ENCODE measurements at places on chromosomes 4 and X. TPM values are rescaled to one million over a fixed set of nuclear protein-coding genes. Genes with fewer than 3 reads are reported as not detected.

KLKB1 gene
- 0.84 TPM for total RNA-seq

UGT2B17 gene
- total RNA-seq, result not detected

KCTD8 gene
- 1.3 TPM for total RNA-seq

TREX2 gene
- 1.4 TPM for total RNA-seq

NAA11 gene
- not detected for total RNA-seq

GRCh38 chr4:41148292-41148691 is 66.0 kb downstream of the APBB2 start:
- no peak for DNase-seq

GRCh38 chr4:105181259-105181658 is 34.6 kb downstream of the TET2 start:
- DNase-seq, result no peak

DNA sequence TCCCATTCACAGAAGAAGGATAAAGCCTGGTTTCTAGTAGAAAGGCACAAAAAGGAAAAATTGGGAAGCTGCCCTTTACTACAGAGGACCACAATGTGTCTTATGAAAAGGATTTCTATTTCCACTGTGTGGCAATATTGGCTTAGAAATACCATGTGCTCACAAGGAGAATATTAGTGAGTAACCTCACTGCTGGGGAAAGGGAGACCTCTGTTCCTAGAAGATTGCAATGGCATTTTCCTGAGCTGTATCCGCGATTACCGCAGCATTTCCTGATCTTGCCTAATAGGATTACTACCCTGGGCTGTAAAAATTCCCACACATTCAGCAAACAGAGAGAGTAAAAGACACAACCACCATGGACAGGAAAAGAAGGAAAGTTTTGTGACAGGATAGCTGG is 308.8 kb upstream of the TECRL start:
- no peak for DNase-seq

DNA sequence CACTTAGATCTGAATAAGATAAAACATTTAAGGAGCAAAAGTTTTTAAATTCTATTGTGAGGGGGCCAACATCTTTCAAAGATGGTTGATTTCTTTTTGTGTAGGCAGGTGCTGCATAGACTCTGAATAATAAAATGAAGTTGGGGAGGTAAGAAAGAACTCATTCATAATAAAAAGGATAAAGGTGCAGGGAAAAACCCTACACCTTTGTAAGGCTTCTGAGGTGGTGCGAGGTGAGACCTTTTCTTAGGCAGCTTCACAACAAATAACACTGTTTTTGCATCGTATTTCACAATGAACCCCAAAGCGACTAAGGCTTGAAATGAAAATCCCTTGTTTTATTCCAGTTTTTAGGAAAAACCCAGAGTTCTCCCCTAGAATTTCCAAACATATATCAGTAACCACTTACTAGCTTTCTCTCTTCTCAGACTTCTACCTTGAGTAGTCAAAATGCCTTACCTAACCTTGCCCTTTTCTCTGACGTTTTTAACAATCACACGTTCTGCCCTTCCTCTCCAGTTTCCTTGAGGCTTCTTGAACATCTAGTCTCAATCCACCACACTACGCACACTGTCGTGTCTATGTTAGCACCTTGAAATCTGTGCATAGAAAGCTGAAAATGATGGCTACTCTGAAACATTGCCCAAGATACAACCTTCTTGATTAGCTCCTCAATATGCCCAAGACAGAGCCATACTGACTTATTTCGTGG is 30.2 kb downstream of the MAML3 start:
- no peak for DNase-seq

DNA sequence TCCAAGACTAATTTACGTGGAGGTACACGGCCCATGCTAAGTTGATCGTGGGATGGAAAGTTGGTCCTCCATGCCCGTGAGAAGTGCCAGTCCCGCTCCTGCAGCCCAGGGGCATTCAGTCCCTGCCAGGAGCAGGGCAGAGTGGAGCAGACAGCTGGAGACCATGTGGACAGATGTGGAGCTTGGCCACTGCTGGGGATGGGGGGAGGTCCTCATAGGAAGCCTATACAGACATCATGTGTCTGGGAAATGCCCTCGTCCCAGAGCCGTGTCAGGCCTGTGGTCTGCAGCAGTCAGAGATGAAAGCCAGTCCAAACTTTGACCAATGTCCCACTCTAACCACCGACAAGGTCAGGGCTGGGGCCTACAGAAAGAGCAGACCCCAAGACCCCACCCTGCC is 118.4 kb downstream of the CPZ start:
- DNase-seq, result no peak

DNA sequence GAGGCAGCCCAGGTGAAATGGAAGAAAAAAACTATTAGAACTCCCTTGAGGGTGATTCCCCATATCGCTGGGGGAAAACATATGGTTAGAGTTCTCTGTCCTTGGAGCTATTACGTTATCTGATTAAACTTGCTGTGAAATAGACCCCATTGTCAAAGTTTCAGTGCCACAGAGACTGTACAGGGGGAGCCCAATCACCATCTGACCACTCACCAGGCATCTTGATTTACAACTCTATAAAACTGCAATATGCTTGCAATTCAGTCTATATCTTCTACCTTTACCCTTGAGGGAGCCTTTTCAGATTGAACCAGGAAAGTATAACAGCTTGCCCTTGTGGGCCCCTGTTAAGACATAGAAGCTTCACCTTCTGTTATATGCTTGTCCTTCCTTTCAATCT is 18.2 kb downstream of the TMEM255A start:
- DNase-seq, result no peak

Data from omental fat pad (tissue), 4 donors.